NCI-H1048 (cell line): ENCODE measurements at places on chromosomes 11 and 22.

- no peak for DNase-seq
Measured at GRCh38 chr11:109401545-109401944, 20.4 kb upstream of the C11orf87 start.

DNA sequence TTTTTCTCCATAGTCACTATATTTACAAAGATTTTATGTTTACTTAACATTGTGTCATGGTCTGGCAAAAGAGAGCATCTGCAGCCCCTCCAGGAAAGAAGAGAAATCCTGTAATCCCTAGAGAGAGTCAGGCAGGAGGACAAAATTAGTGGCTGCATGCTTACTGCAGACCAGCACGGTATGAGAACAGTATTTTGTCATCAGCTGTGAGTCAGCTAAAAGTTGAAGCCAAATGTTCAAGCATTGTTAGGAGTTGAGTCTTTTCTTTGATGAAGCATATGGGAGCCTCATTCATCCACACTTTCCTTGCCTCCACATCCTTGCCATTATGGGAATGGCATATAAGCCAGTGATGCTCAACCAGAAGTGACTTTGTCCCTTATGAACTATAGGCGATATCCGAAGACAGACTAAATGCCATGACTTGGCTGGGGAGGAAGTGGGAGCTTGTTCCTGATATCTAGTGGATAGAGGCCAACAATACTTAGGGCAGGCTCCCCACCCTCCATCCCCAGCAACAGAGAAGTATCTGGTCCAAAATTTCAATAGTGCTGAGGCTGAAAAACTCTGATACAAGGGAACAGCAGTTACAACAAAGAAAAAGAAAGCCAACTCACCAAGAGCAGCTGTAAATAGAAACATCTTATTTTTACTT lies 112.0 kb upstream of the OR5AK2 start:
- no peak for DNase-seq

GRCh38 chr11:109512249-109512648 lies 90.3 kb downstream of the C11orf87 start:
- no peak for DNase-seq

DNA sequence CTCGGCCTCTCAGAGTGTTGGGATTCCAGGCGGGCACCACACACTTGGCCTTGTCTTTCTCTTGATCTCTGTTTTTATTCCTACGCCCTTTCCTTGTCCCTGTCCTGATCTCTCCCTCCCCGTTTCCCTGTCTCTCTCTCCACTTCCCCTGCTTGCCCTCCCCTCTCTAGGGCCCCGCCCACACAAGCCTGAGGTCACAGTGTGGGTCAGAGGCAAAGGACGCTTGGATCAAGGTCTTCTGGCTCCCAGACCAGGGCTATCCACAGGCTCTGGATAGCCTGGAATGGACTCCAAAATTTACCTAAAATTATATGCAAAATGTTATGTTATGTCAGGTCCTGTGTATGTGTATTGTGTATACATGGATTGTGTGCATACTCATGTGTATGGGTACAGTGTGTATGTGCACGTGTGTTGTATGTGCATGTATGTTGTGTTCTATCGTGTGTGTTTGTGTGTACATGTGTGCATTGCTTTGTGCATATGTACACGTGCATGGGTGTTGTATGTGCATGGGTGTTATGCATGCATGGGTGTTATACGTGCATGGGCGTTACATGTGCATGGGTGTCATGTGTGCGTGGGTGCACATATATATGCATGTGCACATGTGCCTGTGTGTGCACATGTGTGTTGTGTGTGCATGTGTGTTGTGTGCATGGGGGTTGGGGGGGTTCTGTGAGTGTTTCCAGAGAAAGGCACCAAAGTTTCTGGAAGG lies 38.3 kb downstream of the TP53I11 start:
- no peak for DNase-seq

- DNase-seq, result peak; percentile 38
Measured at GRCh38 chr11:125345421-125346178, 150.5 kb downstream of the FEZ1 start.

DNA sequence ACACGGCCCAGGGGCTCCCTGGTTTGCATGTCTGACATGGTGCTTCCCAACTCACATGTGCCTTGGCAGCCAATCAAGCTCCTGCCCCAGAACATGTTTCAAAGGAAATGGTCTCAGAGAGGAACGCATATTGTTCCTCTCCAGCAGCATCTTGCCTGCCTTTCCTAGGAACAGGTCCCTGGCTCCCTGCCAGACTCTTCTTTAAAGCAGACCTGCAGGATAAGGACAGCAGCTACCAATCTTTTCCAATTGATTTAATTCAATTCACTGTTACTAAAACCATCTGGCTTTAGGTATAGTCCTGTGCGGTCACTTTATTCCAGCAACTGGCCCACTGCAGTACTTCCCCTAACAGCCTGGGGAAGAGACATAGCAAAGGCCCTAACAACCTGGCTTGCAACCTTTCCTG lies 79.9 kb downstream of the AMBRA1 start:
- DNase-seq, result peak; percentile 74

GRCh38 chr11:105158436-105158835 lies 18.9 kb upstream of the CARD18 start:
- no peak for DNase-seq

DNA sequence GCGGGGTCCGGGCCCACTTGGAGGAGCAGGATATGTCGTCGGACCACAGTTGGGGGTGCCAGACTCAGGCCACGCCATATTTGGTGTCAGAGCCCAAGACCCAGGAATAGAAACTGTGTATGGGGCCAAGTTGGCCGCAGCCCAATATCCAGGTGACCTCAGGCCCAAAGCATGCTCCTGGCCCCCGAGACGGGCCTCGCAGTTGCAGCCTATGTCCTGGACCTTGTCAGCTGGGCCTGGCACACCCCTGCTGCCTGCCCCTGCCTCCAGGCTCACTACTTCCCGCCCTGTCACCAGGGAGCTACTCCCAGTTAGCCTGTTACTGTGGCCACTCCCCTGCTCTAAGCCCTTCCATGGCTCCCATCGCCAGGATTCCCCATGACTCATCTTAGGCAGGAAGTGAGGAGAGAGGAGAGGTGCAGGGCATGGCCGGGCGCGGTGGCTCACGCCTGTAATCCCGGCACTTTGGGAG lies 23.1 kb downstream of the A4GALT start:
- DNase-seq, result no peak

GRCh38 chr11:134412203-134413042 lies at the start of gene B3GAT1:
Gene B3GAT1 (minus strand): TSS chr11:134412242. CDS start chr11:134387659, 24,583 bp downstream.
- DNase-seq, result no peak

DNA sequence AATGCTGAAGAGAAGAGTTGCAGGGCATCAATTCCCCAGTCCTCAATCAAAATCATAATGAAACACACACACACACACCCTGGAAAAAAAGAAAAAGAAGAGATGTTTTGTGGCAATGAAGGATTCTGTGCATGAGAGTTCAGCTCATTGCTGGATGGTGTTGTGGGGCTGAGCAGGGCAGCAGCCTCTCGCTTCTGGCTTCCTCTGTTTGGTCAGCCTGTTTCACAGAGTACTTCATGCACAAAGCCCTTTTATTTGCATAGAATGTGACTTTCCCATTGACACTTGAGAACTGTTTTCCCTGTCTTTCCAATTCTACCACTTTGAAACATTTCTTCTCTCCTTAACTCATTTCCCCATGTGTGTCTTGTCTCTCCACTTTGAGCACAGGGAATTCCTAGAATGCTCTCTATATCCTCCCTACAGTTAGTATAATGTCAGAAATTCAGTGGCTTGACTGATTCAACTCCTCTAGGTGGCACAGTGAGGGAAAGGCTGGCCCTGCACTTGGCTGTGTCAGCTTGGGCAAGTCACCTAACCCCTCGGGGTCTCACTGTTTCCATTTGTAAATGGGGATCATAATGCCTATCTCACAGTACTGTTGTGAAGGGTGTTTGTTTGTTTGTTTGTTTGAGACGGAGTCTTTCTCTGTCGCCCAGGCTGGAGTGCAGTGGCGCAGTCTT lies 25.4 kb upstream of the BSX start:
- DNase-seq, result no peak

- DNase-seq, result no peak
Measured at GRCh38 chr11:93073026-93073425, 103.6 kb downstream of the MTNR1B start.

- no peak for DNase-seq
Measured at GRCh38 chr11:103680826-103681225, 355.6 kb upstream of the DDI1 start.
